ENCODE measurements at places on chromosomes 4 and X.

GRCh38 chr4:153266988-153267387 lies 62.7 kb downstream of the TRIM2 start:
- no peak for DNase-seq

DNA sequence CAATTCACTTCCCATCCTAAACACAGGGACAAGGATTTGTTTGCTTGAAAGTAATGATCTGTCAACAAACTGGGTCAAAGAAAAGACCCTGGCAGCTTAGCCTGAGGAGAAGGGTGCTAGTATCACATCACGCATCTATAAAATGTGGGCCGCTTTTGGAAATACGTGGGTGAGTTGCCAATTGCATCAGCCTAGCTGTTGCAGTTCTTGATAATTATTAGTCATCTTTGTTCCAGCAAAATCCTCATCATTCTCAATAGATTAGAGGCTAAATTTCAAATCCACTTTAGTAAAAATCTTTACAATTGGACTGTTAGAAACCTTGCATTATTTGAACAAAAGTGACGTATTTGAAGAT lies 33.6 kb upstream of the TAPT1 start:
- DNase-seq = no peak

- DNase-seq = no peak
Measured at GRCh38 chr4:54971474-54971950, 153.9 kb downstream of the KDR start.

DNA sequence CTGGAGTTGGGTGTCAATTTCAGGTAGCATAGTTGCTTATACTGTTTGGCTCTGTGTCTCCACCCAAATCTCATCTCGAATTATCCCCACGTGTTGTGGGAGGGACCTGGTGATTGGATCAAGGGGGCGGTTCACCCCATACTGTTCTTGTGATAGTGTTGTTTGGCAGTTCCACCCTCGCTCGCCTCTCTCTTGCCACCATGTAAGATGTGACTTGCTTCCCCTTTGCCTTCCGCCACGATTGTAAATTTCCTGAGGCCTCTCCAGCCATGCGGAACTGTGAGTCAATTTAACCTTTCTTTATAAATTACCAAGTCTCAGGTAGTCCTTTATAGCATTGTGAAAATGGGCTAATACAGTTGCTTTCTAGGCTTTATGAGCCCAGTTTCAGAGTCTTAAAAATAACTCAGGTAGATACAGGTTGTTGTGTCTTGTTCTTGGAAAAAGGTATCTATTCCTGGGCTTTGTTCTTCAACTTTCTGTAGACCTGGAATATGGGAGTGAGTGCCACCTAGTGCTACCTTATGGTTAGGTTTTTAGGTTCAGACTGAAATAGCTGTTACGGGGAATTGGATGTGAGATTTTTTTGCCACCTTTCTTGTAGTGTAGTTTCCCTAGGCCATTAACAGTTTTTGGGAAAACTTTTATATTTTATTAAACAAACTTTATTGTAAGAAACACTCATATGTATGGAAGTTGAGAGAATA lies 15.6 kb downstream of the PGK1 start:
- DNase-seq = no peak

DNA sequence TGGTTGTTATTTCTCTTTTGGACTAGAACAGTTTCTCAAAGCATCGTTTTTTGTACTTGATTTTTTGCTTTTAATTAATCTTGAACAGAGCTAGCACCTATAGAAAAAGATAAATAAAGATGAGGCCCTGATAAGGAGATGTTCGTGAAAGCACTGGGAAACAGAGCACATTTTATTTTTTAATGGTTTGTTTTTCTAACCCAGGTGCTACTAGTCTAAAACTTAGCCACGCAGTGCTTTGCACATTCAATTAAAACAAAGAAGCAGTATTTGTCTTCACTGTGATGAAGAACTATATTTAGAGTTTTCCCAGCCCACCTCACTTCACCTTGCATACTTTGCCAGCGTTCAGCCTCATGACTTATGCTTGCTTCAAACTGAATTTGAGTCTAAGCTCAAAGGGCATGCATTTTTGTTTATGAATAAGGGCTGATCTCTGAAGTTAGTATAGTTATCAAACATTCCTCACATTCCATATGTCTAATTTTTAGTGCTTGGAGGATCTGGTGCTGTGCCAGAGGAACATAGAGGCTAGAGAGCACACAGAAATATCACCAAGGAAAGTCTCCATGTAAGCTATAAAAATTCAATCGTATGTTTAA lies 76.7 kb downstream of the WWC2 start:
- DNase-seq = no peak

DNA sequence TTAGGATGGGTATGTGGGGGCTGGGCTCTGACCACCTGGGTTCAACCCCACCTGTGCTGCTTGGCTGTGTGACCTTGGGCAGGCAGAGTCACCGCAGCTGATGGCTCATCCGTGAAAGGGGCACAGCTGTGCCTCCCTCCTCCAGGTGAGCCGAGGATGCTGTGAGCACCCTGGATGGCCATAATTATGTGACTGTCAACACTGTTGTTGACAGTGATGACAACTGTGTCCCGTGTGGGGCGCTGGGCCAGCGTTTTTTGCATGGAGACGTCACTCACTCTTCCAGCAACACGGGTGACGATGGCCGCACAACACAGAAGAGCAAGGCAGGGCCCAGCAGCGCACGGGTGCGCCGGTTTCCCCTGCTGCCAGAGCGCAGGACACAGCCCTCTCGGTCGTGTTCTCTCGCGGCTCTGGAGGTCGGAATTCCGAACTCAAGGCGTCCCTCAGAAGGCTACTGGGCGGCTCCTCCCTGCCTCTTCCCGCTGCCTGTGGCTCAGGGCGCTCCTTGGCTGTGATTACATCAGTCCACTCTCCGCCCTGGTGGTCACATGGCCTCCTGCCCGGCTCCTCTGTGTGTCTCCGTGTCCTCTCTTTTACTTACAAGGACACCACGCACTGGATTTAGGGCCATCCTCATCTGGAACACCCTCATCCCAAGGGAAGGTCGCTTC lies 1.3 kb downstream of the SH3TC1 start:
- DNase-seq = no peak

GRCh38 chr4:4590546-4590945 lies 48.7 kb upstream of the STX18 start:
- DNase-seq = no peak

GRCh38 chr4:83618431-83618830 lies 82.5 kb downstream of the GPAT3 start:
- no peak for DNase-seq

GRCh38 chr4:120005076-120005475 lies 61.6 kb downstream of the MAD2L1 start:
- DNase-seq = no peak

- DNase-seq = no peak
Measured at GRCh38 chr4:154417373-154417673, 74.3 kb downstream of the DCHS2 start.

DNA sequence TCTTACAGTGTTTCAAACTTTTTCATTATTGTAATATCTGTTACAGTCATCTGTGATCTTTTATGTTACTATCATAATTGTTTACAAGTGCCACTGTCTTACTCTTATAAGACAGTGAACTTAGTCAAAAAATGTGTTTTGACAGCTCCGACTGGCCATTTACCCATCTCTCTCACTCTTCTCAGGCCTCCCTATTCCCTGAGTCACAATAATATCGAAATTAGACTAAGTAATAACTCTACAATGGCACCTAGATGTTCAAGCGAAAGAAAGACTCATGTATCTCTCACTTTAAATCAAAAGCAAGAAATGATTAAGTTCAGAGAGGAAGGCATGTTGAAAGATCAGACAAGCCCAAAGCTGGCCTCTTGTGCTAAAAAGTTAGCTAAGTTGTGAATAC lies 184.2 kb downstream of the CDS1 start:
- no peak for DNase-seq

DNA sequence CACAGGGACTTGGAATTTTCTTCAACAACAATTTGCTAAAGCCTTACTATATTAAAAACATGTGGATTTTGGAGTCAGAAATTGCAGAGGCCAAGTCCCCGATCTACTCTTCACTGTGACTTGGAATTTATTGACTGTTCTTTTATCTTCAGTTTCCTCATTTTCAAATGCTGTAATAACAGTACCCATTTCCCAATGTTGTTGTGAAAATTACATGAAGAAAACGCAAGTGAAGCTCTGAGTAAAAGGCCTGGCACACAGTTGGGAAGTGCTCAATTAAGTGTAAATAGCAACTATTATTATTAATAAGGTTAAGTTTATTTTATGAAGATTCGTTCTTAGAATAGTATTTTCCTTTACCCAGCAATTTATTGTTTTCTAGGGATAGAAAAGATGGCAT lies 15.7 kb downstream of the STBD1 start:
- no peak for DNase-seq

DNA sequence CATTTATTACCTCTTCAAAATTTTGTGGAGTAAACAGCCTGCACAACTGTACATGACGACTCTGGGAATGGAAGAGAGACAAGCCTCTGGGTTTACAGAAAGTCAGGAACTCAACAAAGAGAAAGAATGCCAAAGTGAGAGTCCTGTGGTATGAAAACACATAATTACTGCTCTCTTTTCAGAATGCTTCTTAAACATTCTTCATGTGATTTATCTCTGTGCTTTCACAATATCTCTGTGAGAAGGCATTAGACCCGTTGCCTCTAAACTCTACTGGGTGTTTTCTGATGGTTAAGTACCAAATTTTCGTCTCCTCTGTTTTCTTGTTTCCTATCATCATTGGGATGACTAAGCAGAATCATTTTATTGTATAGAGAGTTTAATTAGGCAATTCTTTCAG lies 966.6 kb upstream of the SLIT2 start:
- DNase-seq = no peak

Measured in activated gamma-delta T cell treated with anti-CD3 and anti-CD28 coated beads, Interleukin-2, amount 50 U/mL, for 16 hours (primary cell).